ENCODE measurements at places on chromosomes 4 and X.
A peak's percentile ranks its signal among the peaks of the same experiment; 100 is the strongest.

GRCh38 chr4:186200516-186200915, 9.1 kb downstream of the CYP4V2 start:
- no peak for DNase-seq

- DNase-seq, result no peak
Measured at GRCh38 chrX:44228621-44229020, 114.9 kb downstream of the EFHC2 start.

DNA sequence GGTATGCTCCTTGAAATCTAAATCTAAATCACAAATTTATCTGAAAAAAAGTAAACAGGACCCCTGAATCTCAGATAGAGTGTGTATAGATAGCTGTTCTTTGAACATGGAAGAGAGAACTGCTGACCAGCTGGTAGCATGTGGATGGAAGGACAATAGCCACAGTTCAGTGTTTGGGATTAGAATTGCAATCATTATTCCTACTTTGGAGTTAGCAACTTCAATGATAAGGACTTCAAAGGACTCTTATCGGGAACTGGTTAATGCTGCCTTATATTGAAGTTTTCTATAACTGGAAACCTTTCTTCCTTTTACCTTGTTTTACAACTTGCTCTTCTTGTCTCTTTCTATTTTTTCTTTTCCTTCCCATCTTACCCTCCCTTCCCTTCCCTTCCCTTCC, 5.0 kb downstream of the AFM start:
- no peak for DNase-seq

DNA sequence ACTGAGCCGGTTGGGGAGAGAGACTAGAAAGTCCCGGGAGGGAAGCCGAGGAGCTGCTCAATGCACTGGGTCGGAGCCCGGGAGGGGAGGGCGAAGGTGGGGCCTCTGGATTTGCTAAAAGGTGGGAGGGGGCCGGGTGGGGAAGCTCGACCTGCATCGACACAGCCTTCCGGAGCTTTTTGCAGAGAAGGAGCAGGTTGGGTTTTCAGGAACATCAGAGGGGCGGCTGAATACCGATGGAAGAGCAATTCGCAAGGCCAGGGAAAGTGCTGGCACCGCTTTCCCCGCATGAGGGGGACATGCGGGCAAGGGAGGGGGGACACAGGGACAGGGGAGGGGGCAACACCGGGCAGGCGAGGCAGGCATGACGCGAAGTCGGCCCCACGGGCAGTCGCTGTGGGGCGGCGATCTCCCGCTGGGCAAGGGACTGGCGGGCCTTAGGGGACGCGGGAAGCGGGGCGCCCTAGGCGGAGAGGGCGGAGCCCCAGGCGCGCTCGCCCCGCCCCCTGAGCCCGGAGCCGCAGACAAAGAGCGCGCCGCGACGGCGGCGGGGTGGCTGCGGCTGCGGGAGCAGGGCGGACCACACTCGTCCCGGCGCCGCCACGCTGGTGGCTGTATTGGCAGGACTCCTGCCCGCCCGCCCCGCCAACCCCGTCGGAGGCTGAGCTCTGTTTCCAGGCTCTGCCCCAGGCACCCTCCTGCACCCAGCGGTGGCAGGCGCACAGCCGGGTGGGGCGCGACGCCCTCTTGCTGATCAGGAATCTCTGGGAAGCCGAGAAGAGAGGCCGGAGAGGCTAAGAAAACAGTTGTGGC, 11.6 kb downstream of the PDZD4 start:
- DNase-seq, result no peak

GRCh38 chr4:152281822-152282221, 254.1 kb downstream of the FBXW7 start:
- DNase-seq, result no peak

DNA sequence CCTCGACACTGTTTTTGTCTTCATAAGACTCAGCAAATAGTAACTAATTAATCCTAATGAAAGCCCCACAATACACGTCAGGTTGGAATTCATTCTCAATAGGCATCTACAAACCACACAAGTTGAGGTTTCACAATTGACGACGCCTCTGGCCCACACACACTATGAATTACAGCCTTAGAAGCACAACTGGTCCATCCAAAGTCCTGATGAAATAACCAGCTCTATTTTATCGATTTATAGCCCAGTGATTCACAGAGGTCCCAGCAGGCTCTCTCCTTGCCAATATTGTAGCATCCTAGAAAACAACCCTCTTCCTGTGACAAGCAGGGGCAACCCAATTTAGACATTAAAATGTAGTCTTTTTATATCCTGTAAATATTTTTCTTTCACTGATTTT, 112.1 kb downstream of the NR3C2 start:
- no peak for DNase-seq

GRCh38 chrX:1564750-1565683, 26.4 kb upstream of the AKAP17A start:
- DNase-seq, result peak; percentile 32

GRCh38 chrX:33987458-33987857, 144.7 kb downstream of the FAM47A start:
- DNase-seq, result no peak

- no peak for DNase-seq
Measured at GRCh38 chrX:24542756-24543155, 77.7 kb downstream of the PDK3 start.

- DNase-seq, result no peak
Measured at GRCh38 chr4:86569103-86569870, 24.8 kb upstream of the PTPN13 start.

- no peak for DNase-seq
Measured at GRCh38 chrX:83501003-83501402, 7.1 kb upstream of the POU3F4 start.

DNA sequence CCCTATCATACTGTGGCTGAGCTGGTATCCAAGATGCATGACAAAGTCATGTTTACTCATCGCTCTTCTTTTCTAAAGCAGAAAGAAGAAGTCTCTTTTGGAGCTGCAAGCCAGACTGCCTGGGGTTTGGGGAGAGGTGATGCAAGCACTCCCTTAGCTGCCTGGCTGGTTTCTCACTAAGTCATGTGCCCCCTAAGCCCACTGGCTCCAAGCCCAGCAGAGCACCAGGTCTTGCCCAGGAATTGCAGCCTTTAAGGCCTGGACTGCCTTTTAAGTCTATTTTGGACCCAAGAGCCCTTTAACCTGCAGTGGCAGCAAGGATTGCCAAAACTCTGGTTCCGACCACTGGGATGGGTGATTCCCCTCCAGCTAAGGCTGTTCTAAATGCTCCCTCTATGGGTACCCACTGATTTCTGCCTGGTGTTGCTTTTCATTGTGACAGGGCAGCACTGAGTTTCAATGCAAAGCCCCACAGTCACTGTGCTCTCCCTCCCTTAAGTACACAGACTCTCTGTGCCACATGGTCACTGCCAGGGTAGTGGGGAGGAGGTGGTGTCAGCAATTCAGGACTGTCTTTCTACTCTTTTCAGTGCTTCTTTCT, 548.6 kb downstream of the TLL1 start:
- no peak for DNase-seq

GRCh38 chrX:80181079-80181478, 166.5 kb downstream of the TBX22 start:
- DNase-seq, result no peak

DNA sequence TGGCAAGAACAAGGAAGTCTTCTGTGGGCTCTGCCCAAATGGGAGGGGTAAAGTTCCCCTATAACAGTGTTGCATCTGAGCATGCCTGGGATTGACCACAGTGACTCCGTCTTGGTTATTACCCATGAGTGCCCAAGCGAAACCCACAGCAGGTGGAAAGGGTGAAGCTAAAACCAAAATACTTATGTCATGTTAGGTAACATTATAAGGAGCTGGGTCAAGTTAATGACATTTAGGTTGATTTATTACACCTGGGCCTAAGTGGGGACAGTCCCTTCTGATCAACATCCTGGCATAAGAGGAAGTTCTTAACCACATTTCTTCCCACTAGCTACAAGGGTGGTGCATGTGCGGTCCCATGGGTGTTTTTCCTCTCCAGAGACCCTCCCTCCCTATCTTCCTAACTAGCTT, 1.3 kb upstream of the ZNF732 start:
- no peak for DNase-seq

GRCh38 chr4:82900066-82900410, 497 bp upstream of the THAP9 start:
- no peak for DNase-seq

- no peak for DNase-seq
Measured at GRCh38 chr4:9866931-9867330, 85.5 kb downstream of the DRD5 start.

GRCh38 chr4:146098397-146098796, 77.1 kb upstream of the LSM6 start:
- no peak for DNase-seq

GRCh38 chr4:70133473-70133872, 20.6 kb upstream of the PRR27 start:
- no peak for DNase-seq

All from right atrium auricular region (tissue), 2 donors.